Naive thymus-derived CD4-positive, alpha-beta T cell (primary cell): ENCODE measurements at places on chromosomes 1 and 21. TPM values are rescaled to one million over a fixed set of nuclear protein-coding genes. Genes with fewer than 3 reads are reported as not detected.

DNA sequence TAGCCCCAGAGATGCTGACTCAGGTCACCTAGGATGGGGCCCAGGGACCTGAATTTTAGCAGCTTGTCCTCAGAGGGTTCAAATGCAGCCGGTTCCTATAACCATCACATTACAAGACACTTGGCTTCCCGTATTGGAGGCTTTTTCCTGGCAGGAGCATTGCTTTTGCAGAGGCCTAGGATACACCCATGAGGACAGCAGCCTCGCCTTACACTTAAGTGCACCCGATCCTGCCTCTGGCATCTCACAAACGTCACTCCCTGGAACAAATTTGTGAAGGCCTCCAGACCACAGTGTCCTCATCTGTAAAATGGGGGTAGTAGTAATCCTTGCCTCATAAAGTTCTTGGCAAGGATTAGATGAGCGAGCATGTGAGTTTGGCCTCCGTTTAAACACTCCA, 130.0 kb downstream of the KAZN start:
- H3K27ac ChIP-seq: no peak overlapping the region
- H3K4me1 ChIP-seq: no peaks in the 10 kb centered on the region
- DNase-seq: no peak
- no peaks in the 10 kb centered on the region for H3K27me3 ChIP-seq
- no peaks in the 10 kb centered on the region for H3K36me3 ChIP-seq
- H3K4me3 ChIP-seq: no peak overlapping the region

DNA sequence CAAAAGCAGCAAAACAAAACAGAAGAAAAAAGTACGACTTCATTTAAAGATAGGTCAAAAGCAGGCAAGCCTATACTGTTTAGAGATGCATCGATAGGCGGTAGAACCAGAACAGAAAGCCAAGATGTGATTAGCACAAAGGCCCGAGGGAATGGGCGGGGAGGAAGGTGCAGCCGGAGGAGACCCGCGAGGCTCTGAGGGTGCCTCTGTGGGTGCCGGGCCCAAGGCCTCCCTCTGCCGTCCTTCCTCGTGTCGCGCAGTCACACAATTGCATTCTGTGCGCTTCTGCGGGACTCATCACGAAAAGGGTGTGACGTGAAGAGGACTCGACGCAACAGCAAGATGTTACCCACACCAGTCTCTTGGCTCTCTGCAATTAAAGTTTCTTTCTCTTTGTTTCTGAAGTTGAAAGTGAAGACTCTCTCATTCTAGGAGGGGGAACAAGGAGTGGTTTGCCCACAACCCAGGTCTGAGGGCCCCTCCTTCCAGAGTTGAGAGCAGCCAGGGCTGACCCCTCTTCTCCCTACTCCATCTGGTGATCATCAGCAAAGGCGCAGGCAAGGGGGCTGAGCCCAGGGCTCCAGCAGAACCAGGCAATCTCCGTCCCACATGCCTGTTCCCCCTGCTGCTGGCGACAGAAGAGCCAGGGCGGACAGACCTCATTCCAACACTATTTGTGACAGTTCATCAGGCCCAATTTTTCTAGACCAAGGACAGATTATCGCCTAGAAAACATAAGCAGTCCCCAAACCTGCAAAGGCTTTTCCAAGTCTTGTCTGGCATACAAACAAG, 41.0 kb downstream of the NPHP4 start:
- peaks cover 12% of the 10 kb centered on the region for H3K36me3 ChIP-seq
- H3K27me3 ChIP-seq: no peaks in the 10 kb centered on the region
- H3K4me3 ChIP-seq: no peak overlapping the region
- H3K4me1 ChIP-seq: no peaks in the 10 kb centered on the region
- H3K27ac ChIP-seq: no peak overlapping the region

DNA sequence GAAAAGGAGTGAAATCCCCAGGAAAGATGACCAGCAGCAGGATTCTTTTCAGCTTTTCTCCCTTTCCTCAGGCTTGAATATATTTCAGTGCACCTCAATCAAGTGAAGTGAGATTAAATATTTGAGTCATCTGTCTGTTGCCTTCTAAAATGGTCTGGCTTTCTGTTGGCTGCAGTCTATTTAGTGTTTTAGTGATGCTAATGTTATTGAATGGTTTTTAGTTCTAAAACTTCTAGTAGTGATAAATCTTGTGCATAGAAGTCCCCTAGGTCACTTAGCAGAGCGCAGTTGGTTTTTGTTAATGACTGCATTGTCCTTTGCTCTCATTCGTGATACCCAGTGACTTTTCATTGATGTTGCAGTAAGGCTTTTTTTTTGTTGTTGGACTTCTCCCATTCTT, 53.5 kb downstream of the ITSN1 start:
- H3K4me1 ChIP-seq: no peaks in the 10 kb centered on the region
- no peak overlapping the region for H3K27ac ChIP-seq
- no peak overlapping the region for H3K4me3 ChIP-seq
- no peak for DNase-seq

PIP5K1A gene
- total RNA-seq: 59.5 TPM

TDRD5 gene
- total RNA-seq: not detected in 2 replicates
